MM.1S (cell line): ENCODE measurements at places on chromosomes 3 and 15.

DNA sequence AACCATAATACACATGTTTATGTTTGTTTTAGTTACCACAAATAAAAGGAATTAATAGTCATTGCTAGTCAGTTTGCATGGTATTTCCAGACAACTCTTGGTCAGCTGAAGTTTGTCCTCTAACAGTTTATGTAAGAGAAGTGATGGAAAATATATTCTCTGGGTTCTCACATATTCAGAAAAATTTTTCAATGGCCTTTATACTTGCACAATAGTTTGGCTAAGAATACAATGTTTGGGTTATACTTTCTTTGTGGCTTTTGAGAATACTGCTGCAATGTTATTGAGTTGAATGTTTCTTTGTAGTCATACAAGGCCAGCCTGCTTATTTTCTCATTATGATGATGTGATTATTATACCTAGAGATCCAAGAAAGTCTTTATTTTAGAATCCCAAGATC, 133.9 kb downstream of the RAP2B start:
- no peak for DNase-seq

GRCh38 chr3:16423298-16423697, 90.2 kb downstream of the RFTN1 start:
- no peak for DNase-seq

GRCh38 chr3:5017925-5018531, 38.8 kb downstream of the BHLHE40 start:
- DNase-seq = no peak

GRCh38 chr3:33358172-33358781, 81.0 kb downstream of the FBXL2 start:
- no peak for DNase-seq

- DNase-seq = no peak
Measured at GRCh38 chr15:35321926-35322325, 224.0 kb downstream of the DPH6 start.

DNA sequence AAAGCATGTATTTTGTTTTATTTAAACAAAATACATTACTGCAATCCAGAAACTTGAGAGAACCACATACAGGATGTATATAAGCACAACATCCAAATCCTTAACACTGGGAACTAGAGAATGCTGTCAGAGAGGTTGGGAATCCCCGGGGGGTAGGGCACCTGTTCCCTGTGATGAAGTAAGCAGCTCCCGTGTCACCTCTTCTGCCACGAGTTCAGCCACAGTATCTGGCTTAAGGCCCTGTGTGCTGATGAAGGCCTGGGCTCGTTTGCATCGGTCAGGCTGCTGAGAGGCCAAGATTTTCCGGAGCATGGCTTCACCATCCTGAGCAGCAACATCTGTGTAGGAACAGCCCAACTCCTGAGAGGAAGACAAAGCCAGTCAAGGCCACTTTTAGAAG, 36.4 kb downstream of the EIF3J start:
- DNase-seq = no peak

- no peak for DNase-seq
Measured at GRCh38 chr15:49901321-49901720, 217.7 kb downstream of the ATP8B4 start.

GRCh38 chr3:133300102-133300501, 99.8 kb upstream of the BFSP2 start:
- no peak for DNase-seq

- DNase-seq = no peak
Measured at GRCh38 chr15:91652610-91653207, 200.8 kb upstream of the SLCO3A1 start.

DNA sequence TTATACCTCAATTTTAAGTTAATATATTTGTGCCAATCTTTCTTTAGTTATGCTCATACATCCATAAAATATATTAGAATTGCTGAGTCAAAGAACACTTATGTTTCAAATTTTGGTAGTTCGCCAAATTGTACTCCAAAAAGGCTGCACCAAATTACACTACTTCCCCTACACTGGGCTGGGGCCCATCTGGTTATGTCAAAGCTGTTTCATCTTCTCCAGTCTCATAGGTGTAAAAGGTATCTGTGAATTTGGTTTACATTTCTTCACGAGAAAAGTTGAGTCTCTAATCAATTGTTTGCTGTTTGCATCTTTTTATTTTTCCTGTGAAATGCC, 706 bp downstream of the FSIP1 start:
- no peak for DNase-seq

- no peak for DNase-seq
Measured at GRCh38 chr3:172321035-172321434, 127.2 kb downstream of the GHSR start.

- no peak for DNase-seq
Measured at GRCh38 chr15:77327168-77327567, 92.7 kb downstream of the PEAK1 start.

GRCh38 chr3:192367616-192368015, 359.7 kb downstream of the FGF12 start:
- DNase-seq = no peak

DNA sequence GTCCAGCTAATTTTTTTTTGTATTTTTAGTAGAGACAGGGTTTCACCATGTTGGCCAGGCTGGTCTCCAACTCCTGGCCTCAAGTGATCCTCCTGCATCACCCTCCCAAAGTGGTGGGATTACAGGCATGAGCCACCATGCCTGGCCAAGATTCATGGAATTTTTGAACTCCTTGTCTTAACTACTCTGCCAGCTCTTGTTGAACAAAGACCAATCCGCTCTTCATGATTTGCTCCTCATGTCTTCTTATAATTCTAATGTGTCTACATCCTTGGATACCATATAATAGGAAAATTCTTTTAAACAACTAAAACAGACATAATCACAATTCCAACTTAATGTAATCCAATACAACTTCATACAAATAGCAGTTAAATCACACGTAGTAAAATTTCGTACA, 21.3 kb downstream of the UBA5 start:
- no peak for DNase-seq

GRCh38 chr3:36680952-36681351, 83.4 kb downstream of the DCLK3 start:
- no peak for DNase-seq

- no peak for DNase-seq
Measured at GRCh38 chr3:134007819-134008218, 21.9 kb downstream of the SLCO2A1 start.
